ENCODE measurements at places on chromosomes 6 and 20.

DNA sequence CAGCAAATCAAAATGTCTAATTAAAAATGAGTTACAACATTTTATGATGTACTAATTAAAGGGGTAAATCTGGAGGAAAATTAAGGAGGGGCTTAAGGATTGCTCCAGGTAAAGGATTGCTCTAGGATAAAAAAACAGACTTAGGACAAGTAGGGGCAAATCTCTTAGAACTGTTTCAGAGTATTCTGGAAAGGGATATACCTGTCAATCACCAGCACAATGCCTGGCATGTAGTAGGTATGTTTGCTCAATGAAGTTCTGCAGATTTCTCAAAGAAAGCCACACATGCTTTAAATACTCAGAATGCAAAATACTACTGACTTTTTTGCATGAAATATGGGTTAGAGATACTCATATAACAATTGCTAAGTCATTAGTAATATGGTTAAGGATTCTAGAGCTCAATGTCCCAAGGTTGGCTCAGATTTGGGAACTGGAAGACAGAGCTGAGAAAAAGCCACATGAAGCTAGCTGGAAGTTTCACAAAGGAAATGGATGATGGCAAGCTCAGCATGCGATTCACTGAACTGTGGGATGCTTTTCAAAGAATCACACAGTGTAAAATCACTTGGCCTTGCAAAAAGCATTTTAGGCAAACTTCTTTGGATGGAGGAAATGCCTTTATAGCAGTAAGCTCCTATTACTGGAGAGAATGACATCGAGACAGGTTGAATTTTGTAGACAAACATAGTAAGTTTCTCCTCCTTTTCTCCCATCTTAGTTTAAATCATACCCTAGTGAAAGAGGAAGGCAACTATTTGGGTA lies 72.8 kb downstream of the MAP3K5 start:
- DNase-seq, result no peak

GRCh38 chr20:11080781-11081377 lies 407.1 kb upstream of the JAG1 start:
- no peak for DNase-seq

DNA sequence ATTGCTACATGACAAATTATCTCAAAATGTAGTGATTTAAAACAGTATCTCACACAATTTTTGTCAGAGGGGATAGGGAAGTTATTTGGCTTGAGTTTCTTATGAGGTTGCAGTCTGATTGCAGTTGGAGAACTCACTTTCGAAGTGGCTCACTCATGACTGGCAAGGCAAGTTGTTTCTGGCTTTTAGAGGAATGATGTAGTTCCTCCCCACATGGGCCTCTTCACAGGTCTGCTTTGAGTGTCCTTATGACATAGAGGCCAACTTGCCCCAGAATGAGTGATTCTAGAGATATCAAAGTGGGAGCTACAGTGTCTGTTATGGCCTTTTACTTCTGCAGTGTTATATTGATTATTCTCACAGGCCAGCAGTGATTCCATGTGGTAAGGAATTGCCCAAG lies 6.1 kb downstream of the DOP1A start:
- no peak for DNase-seq

DNA sequence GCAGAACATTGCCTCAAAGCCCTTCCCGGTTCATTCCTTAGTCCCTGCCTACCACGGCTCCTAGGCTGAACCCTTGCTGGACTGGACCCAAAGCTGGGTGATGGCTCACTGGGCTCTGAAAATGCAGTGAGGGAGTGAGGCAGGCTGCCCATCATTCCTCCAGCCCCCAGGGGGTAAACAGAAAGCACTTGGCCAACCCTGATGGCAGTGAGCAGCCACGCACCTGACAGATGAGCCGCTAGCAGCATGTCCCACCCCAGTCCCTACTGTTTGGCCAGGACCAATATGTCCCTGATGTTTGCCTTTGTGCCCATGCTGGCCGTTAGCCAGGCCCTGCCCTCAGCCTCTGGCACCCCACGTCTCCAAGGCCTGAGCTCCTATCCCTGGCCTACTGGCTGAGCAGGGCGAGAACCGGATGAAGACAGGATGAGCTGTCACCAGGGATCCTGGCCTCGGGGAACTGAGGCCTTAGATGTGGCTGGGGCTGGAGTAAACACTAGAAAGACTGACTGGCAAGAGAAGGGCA lies 19.4 kb upstream of the BAK1 start:
- no peak for DNase-seq

DNA sequence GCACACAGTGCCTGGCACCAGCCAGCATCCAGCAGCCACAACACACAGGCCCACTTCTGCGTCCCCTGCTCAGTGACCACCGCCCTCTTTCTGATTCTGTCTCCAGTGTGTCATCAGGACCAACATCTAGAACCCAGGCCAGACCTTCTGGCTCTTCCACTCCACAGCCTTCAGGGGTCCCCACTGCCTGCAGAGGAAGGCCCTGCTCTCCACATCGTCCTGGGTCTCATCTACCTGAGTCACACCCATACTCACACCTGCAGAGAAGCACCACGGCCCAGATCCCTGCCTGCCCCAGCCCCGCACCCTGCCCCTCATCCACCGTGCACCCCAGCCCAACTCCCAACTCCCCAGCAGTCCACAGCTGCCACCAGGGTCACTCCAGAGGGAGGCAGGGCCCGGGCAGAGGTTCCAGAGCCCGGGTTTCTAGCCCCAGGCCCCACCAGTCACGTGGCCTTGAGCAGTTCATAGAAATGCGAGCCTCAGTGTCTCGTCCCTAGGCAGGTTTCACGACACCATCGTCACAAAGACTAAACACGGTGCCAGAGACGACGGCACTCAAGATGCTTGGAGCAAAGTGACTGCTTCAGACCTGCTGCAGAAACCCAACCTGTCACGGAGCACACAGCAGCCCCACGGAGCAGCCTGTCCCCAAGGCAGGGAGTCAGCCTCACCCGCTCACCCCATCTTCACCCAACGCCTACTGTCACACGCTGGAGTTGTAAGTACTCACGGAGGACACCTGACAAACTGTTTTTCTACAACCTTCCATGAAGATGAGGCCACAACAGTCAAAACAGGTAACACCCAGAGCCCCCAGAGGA lies 16.1 kb downstream of the TAF4 start:
- DNase-seq, result no peak

DNA sequence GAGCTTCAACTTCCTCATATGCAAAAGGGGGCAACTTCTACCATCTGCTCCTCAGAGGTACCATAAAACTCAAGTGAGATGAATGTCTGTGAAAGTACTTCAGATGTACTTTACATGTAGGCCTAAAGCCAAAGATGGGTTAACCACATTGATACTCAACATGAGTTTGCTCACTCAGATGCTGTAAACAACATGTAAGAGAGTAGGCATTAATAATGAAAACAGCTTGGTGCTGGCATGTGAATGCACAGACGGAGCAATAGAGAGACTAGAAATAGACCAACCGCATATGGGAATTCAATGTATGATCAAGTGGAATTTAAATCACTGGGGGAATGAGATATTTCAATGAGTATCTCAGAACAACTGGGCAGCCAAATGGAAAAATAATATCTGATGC lies 143.8 kb upstream of the CDYL start:
- DNase-seq, result no peak

- no peak for DNase-seq
These were observed 210.1 kb upstream of the CNR1 start for GRCh38 chr6:88376197-88376596.

- no peak for DNase-seq
These were observed 71.3 kb downstream of the CDKAL1 start for GRCh38 chr6:20605581-20605980.

GRCh38 chr6:89963391-89963790 lies 69.1 kb downstream of the GJA10 start:
- no peak for DNase-seq

GRCh38 chr20:50449738-50450492 lies 60.3 kb upstream of the PTPN1 start:
- DNase-seq, result no peak

GRCh38 chr20:55173601-55174000 lies 698.2 kb downstream of the DOK5 start:
- DNase-seq, result no peak

DNA sequence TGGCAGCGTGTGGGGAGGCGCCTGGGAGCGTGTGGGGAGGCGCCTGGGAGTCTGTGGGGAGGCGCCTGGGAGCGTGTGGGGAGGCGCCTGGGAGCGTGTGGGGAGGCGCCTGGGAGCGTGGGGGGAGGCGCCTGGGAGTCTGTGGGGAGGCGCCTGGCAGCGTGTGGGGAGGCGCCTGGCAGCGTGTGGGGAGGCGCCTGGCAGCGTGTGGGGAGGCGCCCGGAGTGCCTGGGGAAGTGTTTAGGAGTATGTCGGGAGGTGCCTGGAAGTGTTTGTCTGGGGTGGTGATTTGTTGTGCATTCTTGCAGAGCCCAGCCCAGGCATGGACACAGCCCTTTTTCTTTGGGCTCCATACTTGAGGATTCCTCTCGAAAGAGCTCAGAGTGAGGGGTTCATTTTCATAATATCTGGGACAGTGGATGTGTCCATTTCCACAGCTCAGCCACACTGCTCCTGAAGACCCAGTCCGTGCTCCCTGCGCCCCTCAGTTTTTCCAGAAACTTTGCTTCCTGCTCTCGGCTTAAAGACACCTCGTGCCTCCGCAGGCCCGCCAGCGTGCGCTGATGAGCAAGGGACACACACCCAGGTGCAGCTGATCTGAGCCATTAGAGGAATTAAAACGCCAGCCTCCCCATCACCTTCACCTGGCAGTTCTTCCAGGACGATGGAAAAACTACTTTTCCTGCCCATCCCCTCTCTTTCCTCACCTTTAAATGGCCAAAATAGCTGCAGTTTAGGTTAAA lies 172.2 kb upstream of the THBS2 start:
- no peak for DNase-seq

- no peak for DNase-seq
These were observed 229.1 kb downstream of the SIM1 start for GRCh38 chr6:100235631-100236030.

DNA sequence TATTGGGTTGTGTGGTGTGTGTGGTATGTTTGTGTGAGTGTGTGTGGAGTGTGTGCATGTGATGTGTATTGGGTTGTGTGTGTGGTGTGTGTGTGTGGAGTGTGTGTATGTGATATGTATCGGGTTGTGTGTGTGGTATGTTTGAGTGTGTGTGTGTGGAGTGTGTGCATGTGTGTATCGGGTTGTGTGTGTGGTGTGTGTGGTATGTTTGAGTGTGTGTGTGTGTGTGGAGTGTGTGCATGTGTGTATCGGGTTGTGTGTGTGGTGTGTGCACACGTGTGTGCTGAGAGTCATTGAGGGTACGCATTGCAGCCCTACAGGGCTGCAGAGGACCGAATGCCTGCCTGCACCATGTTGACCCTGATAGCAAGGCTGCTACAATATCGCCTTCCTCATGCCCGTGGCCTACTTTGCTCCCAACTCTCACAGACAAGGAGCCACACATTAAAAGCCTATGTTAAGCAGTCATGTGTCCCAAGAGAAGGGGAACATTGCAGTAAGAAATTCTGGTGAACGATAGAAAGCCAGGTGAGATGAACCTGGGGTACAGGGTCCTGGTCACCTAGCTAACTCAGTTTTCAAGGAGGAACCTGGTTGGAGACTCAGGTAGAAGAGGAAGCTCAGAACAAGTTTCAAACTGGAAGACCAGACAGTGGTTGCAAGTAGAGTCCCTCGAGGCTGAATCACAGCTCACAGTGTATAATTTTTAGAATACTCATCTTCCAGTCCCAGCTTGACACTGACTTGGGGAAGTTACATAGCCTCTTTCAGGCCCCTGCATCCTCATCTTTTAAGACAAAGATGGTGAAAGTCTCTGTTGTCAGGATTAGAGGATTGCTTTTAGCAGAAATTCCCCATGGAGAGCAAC lies 45.7 kb upstream of the TMEM170B start:
- no peak for DNase-seq

- DNase-seq, result no peak
These were observed 65.1 kb upstream of the PLEKHG1 start for GRCh38 chr6:150534553-150534952.

DNA sequence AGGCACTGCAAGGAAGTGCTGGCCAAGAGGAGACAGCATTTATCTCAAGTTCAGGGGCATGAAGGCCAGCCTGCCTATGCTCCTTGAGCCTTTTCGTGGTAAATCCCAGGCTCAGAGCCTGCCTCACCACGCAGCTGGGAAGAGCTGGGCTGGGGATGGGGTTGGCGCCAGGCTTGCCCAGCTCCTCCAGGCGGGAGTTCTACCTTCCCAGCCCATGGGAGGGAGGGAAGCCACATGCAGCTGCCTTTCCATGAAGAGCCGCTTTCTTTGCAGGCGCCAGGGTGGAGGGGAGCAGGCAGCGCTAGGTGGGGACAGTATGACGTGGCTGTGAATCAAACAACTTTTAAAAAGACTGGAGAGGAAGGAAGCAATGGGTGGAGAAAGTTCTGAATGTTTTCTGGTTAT lies 19.5 kb upstream of the SIRT5 start:
- no peak for DNase-seq

- DNase-seq, result no peak
These were observed 22.1 kb upstream of the KCNK5 start for GRCh38 chr6:39251406-39251805.

- no peak for DNase-seq
These were observed 197.4 kb downstream of the JARID2 start for GRCh38 chr6:15443119-15443830.

DNA sequence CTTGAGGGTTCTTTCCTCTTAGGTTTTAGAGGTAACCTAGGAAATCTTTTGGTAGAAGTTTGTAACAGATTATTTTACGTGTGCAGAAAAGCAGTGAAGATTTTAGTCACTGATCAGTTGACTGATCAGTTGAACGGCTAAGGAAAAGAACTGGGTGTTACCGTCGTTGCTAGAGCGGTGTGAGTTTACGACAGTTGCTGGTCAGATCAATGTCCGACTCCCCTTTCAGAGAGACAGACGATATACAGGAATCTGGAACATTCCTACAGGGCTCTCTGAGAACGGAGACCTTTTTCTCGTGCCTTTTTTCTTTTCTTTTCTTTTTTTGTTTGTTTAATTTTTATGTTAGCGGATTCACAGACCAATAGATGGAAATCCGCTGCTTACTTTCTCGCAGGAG lies 132.1 kb upstream of the ZNF184 start:
- DNase-seq, result no peak

DNA sequence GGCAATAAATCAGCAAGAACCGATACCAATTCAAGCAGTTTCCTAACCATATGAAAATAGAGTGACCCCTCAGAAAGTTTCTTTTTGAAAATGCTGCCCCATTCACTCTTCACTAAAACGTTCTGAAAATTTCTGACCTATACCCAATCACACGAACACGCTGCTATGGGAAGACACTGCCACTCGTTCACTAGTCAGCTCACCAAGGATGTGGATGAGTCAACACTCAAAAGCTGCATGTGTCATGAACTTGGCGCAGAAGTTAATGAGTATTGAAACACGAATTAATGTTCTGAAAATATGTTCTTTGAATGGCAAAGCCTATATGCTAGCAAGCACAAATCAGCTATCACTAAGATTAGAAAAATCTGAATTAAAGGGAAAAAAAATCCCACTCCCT lies 84.2 kb downstream of the PREP start:
- no peak for DNase-seq

DNA sequence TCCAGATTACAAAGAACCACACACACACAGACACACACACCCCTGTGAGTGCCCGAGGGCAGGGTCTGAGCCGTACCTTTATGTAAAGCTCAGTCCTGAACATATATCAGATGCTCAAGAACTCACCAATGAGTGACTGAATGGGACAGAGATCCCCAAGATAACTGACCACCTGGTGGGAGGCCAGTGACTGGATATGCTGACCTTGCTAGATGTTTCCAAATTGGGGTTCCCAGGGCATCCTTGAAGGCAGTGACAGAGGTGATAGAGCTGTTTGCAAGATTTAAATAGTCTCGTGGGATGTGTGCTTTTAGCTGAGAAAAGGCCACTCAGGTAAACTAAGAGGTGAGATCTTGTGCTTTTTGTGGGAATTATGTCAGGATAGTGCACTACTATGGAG lies 39.3 kb downstream of the KCNK17 start:
- no peak for DNase-seq

GRCh38 chr20:50409495-50409894 lies 100.7 kb upstream of the PTPN1 start:
- no peak for DNase-seq

Data from esophagus squamous epithelium (tissue), 5 donors.